ENCODE measurements at places on chromosomes 2 and 18.

DNA sequence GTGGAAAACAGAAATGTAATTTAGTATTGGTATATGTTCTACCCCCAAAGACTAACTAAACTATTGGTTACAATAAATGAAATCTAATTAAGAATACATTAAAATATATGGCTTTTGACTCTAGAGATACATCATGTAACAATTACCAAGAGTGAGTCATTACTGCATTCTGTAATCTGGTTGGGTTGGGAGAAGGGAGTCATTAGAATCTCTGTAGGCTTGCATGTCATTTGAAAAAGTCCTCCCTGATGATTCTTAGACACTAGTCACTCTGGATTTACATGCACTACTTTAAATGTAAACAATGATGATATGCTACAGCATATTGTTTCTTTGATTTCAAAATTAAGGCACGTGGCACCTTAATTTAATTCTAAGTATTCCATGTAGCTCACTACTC is 293.4 kb upstream of the CHST9 start:
- DNase-seq: no peak

GRCh38 chr2:57881998-57882888 is 164.4 kb upstream of the VRK2 start:
- DNase-seq: no peak

DNA sequence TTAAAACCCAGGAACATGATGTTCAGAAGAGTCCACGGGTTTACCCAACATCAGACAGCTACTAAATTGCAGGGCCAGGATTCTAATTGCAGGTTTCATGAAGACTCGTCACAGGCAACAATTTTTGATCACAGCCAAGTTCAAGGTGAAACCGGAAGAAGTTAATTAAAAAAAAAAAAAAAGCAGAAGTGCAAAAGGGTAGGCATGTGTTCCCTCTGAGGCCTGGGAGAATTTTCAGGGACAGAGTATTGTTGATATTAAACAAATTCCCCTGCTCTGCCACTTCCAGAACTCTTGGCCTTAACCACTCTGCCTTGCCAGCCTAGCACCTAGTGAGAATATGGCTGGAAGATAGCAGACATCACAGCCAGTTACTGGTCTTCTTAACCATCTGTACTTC is 99.4 kb upstream of the TRIB2 start:
- DNase-seq: no peak

GRCh38 chr2:234722176-234722575 is 225.3 kb upstream of the ARL4C start:
- no peak for DNase-seq

DNA sequence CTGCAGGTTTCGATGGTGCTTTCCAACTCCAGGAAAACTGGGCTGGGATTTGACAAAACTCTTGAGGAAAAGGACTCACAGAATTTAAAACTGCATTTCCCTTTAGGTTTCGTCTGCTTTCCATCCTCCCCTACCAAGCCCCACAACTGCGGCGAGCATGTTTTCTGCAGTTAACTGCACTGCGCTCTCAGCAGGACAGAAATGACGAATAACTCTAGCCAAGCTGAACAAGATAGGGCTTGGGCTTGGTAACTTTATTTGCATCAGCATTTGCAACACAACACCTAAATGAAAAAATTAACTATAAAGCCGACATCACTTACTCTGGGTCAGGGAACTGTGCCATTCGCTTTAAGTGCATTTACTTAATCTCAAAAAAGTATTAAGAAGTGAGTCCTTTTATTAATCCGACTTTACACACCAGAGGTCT is 669 bp upstream of the PIKFYVE start:
- no peak for DNase-seq

DNA sequence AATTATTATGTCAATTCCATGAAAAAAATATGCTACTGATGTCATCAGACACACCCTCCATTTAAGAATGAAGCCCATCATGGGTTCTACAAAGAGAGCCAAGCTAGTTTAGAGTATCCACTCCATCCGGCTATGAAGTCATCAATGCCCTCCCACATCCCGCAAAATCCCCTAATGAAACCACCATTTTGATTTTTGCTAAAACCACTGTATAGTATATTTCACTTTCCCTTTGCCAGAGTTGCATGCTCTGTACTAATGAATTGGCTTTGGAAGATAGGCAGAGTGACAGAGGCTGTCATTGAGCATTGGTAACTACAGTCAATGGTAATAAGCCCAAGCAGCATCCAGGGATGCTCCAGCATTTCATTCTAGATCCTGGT is 118.6 kb downstream of the ANKRD44 start:
- no peak for DNase-seq

GRCh38 chr2:238688193-238689153 is 159.4 kb upstream of the TWIST2 start:
- DNase-seq: no peak

DNA sequence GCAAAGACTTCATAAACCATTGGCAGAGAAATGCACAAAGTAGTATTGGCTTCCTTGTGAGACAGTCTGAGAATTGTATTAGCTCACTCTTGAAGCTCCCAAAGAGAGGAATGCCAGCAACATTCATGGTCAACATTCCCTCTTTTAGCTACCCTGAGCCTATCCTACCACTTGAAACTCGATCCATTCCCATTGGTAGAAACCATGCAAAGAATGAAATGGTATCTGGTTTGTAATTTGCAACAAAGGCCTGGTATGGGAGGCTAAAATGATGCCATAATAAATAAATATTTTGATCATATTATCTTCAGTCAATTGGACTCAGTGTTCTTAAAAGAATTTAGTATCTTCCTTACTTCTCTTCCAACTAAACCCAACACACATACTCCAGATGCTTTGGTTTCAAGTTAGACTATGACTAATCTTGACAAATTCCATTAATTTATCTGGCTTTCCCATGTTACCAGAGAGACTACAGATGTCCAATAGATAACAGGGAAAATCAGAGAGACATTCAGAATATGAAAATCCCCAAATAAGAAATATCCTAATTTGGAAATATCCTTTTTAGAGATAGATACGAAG is 102.9 kb downstream of the DHRS9 start:
- no peak for DNase-seq

DNA sequence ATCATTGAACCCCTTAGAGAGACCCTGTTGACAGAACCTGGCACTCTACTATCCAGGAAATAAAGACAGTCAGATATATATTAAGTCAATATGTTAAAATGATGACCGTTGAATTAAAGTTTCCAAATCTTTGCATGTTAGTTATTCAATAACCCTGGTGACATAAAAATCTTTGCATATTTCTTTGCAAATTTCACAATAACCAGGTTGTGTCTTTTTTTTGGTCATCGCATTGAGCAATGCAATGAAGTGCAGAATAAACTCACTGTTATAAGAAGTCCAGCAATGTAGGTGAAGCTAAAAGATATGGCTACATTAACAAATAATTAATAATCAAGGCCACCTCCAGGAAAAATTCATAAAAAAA is 596.9 kb downstream of the NYAP2 start:
- no peak for DNase-seq

- no peak for DNase-seq
Measured at GRCh38 chr2:9560628-9561027, 5.0 kb upstream of the ADAM17 start.

Data from activated T-cell treated with anti-CD3 and anti-CD28 coated beads for 24 hours (primary cell).